ENCODE measurements at places on chromosomes 1 and 21. TPM values are rescaled to one million over a fixed set of nuclear protein-coding genes. Genes with fewer than 3 reads are reported as not detected.
A peak's percentile ranks its signal among the peaks of the same experiment; 100 is the strongest.

- peak; percentile 90 for DNase-seq
- H3K4me3 ChIP-seq, result no peak overlapping the region
- H3K4me1 ChIP-seq, result peaks cover 7% of the 10 kb centered on the region
- no peaks in the 10 kb centered on the region for H3K27me3 ChIP-seq
Measured at GRCh38 chr1:55277377-55278130, 62.4 kb upstream of the USP24 start.

- H3K4me3 ChIP-seq, result no peak overlapping the region
- DNase-seq, result no peak
- H3K4me1 ChIP-seq, result no peaks in the 10 kb centered on the region
- H3K27me3 ChIP-seq, result no peaks in the 10 kb centered on the region
- peaks cover 23% of the 10 kb centered on the region for H3K36me3 ChIP-seq
- no peak overlapping the region for H3K27ac ChIP-seq
Measured at GRCh38 chr1:15540186-15540585, 13.5 kb downstream of the DNAJC16 start.

DNA sequence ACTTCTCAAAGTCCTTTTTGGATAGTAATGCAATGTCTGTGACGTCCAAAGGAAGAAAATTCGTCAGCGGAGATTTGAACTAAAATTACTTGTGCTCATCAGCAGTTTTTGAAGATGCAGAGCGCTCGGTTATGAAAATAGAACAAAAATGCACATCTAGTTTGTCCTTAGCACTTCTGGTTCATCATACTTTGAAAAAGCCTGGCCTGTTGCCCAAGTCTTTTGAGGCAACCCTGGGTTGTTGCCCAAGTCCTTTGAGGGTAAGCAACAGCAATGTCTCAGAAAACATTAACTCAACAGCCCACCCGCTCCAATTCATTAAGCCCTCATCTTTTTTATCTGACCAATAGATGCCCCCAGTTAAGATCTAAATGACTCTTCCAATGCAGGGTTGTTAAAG, 91.9 kb downstream of the HUNK start:
- H3K27me3 ChIP-seq, result no peaks in the 10 kb centered on the region
- no peak overlapping the region for H3K4me3 ChIP-seq
- no peak overlapping the region for H3K27ac ChIP-seq
- H3K4me1 ChIP-seq, result no peaks in the 10 kb centered on the region

GRCh38 chr1:205746757-205747412, 3.1 kb downstream of the NUCKS1 start:
- H3K4me3 ChIP-seq, result peak overlapping the region; percentile 7
- no peaks in the 10 kb centered on the region for H3K36me3 ChIP-seq
- DNase-seq, result no peak
- H3K27ac ChIP-seq, result peak overlapping the region; percentile 99
- H3K4me1 ChIP-seq, result peaks cover 62% of the 10 kb centered on the region

The LAX1 gene
- 1.1 TPM for total RNA-seq

DNA sequence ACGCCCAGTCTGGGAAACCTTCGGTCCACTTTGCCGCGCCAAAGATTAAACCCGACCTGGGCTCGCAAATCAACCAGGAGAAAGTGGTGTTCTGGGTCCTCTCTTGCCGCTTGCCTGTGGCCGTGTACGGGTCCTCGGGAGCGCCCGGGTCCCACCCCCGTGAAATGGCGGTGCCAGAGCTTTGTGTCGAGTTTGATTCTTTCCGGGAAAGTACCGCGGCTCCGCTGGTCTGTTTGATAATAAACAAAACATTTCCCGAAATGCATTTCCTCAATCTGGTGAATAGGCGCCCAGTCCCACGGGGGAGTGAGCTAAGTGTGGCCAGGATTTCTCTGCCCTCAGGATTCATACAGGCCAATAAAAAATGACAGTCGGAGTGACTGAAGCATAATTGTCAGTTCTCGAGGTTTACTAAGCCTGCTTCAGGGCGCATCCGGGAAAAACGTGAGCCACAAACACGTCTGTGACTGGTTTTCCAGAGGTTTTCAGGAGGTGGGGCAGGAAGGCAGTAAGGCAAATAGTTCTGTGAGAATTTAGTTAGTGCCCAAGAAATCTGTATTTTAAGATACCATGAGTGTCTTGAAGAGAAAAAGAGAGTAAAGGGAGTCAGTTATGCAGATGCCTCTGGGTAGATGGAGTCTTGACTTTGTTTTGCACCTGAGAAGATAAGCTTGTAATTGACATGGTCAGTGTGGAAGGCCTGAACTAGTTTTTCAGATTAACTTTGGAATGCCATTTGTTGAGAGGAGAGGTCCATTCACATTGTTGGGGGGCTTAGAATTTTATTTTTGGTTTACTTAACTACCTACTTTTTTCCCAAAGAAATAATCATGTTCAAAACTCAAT, 675 bp downstream of the IFNAR1 start:
- no peaks in the 10 kb centered on the region for H3K27me3 ChIP-seq
- DNase-seq, result peak; percentile 86
- H3K27ac ChIP-seq, result peak overlapping the region; percentile 98
- peak overlapping the region; percentile 78 for H3K4me3 ChIP-seq

The CD84 gene
- total RNA-seq, result 7.5 TPM

GRCh38 chr1:166947398-166948043, 27.8 kb downstream of the ILDR2 start:
- no peaks in the 10 kb centered on the region for H3K27me3 ChIP-seq
- no peaks in the 10 kb centered on the region for H3K36me3 ChIP-seq
- H3K27ac ChIP-seq, result peak overlapping the region; percentile 49
- H3K4me3 ChIP-seq, result peak overlapping the region; percentile 0
- peaks cover 32% of the 10 kb centered on the region for H3K4me1 ChIP-seq

The RPRD2 gene
- 16.2 TPM for total RNA-seq

DNA sequence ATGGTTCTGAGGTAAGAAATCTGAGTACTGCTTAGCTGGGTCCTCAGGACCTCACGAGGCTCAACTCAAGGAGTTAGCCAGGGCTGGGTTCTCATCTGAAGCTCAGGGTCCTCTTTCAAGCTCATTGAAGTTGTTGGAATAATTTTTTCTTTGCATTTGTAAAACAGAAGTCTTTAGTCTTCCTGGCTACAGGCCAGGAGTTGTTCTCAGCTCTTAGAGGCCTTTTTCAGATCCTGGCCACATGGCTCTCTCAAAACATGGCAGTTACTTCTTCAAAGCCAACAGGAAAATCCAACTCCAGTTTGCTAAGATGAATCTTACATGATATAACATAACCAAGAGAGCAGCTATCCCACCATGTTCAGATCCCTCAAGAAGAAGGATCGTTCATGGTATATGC, 92.3 kb upstream of the CHODL start:
- no peaks in the 10 kb centered on the region for H3K27me3 ChIP-seq
- no peak overlapping the region for H3K4me3 ChIP-seq
- no peak overlapping the region for H3K27ac ChIP-seq
- H3K4me1 ChIP-seq, result peaks cover 7% of the 10 kb centered on the region
- H3K36me3 ChIP-seq, result no peaks in the 10 kb centered on the region
- no peak for DNase-seq

The FAM151A gene
- total RNA-seq, result not detected

DNA sequence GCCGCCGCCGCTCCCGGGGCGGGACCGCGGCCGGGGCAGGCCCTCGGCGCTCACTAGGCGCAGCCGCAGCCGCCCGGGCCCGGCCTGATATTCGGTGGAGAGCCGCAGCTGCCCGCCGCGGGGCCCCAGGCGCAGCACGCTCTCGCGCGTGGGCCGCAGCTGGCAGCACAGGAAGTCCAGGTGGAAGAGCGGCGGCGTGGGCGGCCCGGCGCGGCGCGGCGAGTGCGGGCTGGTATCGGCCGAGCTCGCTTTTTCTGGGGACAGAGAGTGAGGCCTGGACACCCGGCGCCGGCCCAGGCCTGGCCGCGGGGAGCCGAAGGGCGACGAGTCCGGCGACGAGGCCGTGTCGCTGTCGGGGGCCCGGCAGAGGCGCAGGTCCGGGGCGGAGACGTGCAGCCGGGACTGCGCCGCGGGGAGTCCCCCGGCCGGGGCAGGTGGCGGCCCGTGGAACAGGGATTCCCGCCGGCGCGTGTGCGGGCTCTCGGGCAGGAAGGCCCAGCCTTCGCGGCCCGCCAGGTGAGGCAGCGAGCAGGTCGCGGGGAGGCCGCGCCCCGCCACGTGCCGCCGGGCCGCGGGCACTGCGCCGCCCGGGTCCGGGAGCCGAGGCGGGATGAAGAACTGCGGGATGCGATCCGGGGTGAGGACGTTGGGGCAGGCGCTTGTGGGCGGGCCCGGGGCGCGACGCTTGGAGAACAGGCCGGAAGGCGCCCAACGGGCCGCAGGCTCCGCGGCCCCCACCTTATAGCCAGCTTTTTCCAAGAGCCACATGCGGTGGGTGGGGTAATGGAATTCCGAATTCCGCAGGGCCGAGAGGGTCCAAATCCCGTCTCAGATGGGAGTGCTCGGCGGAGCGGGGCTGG, 1.2 kb downstream of the C2CD4D start:
- H3K27ac ChIP-seq, result no peak overlapping the region
- H3K4me1 ChIP-seq, result peaks cover 27% of the 10 kb centered on the region
- H3K36me3 ChIP-seq, result no peaks in the 10 kb centered on the region
- DNase-seq, result no peak
- H3K27me3 ChIP-seq, result peaks cover 30% of the 10 kb centered on the region

GRCh38 chr1:22763487-22764200, 53.0 kb downstream of the EPHB2 start:
- no peak overlapping the region for H3K27ac ChIP-seq
- H3K4me3 ChIP-seq, result no peak overlapping the region
- no peaks in the 10 kb centered on the region for H3K4me1 ChIP-seq
- H3K27me3 ChIP-seq, result no peaks in the 10 kb centered on the region

The ARHGEF11 gene
- total RNA-seq, result 29.3 TPM

- no peak for DNase-seq
- no peaks in the 10 kb centered on the region for H3K36me3 ChIP-seq
- peaks cover 8% of the 10 kb centered on the region for H3K4me1 ChIP-seq
Measured at GRCh38 chr1:116501125-116501869, 69.5 kb downstream of the CD58 start.

The RYR2 gene
- 10.7 TPM for total RNA-seq

DNA sequence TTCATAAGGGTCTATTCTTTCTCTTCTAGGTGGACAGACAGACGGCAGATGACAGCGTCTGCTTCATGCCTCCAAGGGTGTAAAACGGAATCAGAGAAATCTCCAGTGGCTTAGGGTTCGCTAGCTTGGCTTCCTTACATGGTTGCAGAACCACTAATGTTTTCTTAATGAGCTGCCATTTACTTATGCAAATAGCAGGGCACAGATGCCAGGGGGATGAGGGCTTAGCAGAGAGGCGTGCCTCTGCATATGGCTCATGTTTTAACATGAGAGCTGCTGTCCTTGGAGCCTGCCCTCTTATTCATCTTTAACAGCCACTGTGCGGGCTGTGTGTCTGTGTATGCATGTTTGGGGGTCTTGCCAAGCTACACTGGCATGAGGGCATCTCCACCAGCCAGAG, 119.6 kb downstream of the IER5 start:
- no peak for DNase-seq

All from sigmoid colon (tissue), 7 donors.